ENCODE measurements at places on chromosomes 2 and 18.

- no peak for DNase-seq
Measured at GRCh38 chr18:63681449-63682340, 20.0 kb upstream of the SERPINB3 start.

GRCh38 chr2:67579806-67580205 lies 182.7 kb downstream of the ETAA1 start:
- DNase-seq: no peak

GRCh38 chr2:178700922-178701342 lies 106.3 kb downstream of the TTN start:
- no peak for DNase-seq

DNA sequence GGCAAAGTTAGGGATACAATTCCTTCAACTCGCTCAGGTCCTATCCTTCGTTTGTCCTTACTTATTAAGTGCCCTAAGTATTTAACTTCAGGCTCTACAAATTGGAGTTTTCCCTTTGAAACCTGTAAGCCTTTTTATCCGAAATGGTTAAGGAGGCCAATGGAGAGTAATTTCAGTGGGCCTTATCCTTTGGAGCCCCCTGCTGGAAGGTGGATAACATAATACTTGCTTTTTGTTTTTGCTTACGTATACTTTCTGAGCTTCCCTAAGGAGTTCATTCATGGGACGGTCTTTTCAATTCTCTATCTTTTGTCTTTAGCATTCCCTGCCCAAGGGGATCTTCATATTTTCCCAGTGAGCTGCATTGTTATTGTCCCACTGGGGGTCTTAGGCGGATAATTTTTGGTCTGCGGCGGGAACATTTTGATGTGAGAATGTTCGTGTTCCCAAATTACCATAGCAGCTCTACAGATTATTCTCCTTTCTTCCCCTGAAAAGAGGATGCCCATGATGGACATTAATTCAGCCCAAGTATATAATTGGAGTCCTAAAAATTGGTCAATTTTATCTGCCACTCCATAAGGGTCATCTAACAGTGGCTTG lies 34.4 kb upstream of the TRAPPC8 start:
- no peak for DNase-seq

GRCh38 chr2:163665051-163665450 lies 70.8 kb downstream of the FIGN start:
- no peak for DNase-seq

- no peak for DNase-seq
Measured at GRCh38 chr2:97997784-97998392, 2.1 kb upstream of the TMEM131 start.
